K562 (cell line): ENCODE measurements at places on chromosomes 5 and 9. TPM values are rescaled to one million over a fixed set of nuclear protein-coding genes. Genes with fewer than 3 reads are reported as not detected.

Gene TOMM5
- total RNA-seq: 262 and 298 TPM in 2 replicates

Gene TMEM215
- not detected in 2 replicates for total RNA-seq

GRCh38 chr5:88895681-88896501 lies 12.9 kb upstream of the MEF2C start:
- DNase-seq: no peak

Gene SV2C
- total RNA-seq: not detected in 2 replicates
